Stimulated activated CD8-positive, alpha-beta memory T cell treated with anti-CD3 and anti-CD28 coated beads, Interleukin-12 subunit alpha, Interleukin-12 subunit beta, amount 100 ng/mL, for 1 hour (primary cell): ENCODE measurements at places on chromosomes 16 and 17.

DNA sequence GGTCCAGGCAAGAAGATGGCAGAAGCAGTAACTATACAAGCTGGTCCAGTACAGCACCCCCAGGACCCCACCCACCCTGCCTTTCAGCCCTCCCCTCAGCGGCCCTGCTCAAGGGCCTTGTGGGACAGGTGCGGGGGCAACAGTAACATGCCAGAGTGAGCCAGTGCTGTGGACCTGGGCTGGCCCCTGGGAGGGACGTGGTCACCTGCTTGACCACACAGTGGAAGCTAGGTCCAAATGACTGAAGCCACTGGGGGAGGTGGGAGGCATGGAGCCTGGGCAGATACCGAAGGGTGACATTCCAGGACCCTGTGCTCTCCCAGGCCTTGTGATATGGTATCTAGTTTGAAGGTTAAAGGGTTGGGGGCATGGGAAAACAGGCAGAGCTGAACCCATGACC lies 17.3 kb downstream of the ATP6V0D1 start:
- no peak for DNase-seq

- DNase-seq: no peak
Observed at GRCh38 chr17:17770632-17771044, 66.1 kb downstream of the SREBF1 start.

DNA sequence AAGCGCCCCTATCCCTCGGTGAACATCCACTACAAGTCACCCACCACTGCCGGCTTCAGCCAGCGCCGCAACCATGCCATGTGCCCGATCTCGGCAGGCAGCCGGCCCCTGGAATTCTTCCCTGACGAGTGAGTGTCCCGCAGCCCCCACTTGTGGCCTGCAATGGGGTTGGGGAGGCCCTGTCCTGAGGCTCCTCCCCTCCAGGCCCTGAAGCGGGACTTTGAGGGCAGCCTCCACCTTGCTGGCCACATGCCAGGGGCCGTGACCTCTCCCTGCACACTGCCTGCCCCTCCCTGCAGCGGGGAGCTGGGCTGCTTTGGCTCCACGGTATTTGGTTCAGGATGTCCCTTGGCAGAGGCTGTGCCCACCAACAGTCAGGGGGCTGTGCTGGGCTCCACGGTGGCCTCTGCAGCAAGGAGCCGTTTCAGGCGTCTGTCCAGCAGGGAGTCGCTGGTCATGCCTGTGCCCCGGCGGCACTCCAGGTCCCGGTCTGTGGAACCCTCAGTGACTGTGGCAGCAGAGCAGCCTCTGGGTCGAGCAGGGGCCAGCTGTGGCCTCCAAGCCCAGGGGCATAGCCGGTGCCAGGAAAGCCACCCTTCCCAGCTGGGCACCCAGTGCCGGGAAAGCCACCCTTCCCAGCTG lies 8.3 kb downstream of the NME3 start:
- no peak for DNase-seq

- DNase-seq: no peak
Observed at GRCh38 chr16:53131050-53131362, 76.2 kb downstream of the CHD9 start.

GRCh38 chr17:83108709-83109108 lies 29.3 kb downstream of the METRNL start:
- no peak for DNase-seq

DNA sequence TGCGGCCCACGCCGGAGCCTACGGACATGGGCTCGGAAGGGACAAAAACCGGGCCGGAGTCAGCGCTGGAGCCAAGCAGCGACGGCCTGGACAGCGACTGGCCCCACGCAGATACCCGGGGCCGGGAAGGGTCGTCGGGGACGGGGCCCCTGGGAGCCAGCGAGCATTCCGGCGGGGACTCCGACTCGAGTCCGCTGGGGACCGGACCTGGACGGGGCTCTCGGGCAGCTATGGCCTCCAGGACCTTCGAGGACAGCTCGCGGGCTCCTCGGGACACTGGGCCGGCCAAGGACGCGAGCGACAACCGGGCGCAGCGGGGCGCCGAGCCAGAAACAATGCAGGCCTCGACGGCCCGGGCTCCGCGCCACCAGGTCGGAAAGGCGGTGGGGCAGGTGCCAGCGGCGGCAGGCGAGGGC lies 1.0 kb downstream of the MYO15B start:
- DNase-seq: no peak

DNA sequence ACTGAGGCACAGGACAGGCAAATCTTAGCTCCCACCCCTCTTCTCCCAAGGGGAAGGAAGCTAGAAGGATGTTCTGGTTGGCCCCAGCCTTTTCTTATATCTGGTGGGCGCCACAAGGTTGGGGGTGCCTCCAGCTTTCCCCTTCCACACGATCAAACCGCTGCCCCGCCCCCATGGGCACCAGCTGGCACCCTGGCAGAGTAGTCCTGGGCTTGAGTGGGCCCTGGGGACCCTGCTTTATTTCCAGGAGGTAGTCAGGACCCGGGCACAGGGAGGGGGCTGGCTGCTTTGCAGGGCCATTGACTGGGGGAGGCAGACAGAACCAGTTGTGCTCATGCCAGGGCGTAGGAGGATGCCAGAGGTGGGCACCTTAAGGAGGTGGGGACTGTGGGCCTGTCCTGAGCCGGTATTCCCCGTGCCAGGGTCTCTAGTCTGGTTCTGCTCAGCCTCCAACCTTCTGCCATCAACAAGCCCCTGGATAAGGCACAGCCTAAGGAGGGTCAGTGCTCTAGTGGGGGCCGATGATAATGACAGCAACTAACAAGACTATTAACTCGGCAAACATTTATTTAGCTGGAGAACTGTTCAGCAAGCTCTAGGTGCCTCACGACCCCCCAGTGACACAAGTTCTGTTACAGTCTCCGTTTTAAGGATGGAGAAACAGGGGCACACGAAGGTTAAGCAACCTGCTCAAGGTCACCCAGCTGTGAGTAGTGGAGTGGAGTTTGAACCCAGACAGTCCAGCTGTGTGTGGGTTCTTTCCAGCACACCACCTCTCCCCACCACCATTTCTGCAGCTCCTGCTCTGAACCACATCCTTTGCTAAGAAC lies 7.6 kb upstream of the PPP1R1B start:
- no peak for DNase-seq

DNA sequence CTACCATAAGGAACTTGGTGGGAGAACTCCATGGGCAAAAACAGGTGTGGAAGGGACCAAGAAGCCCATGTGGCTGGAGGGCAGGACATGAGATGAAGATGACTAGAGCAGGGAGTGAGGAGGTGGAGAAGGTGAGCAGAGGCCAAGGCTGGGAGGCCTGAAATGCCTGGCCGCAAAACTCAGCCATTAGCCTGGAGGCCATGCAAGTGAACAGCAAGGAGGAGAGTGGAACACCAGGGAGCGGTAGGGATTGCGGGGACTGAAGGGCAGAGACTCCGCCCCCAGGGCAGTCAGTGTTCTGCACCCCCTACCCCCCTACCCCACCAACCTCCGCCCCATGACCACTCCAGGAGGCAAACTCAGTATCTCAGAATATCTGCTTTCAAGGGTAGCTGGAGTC lies 17.0 kb downstream of the BCL7C start:
- no peak for DNase-seq

DNA sequence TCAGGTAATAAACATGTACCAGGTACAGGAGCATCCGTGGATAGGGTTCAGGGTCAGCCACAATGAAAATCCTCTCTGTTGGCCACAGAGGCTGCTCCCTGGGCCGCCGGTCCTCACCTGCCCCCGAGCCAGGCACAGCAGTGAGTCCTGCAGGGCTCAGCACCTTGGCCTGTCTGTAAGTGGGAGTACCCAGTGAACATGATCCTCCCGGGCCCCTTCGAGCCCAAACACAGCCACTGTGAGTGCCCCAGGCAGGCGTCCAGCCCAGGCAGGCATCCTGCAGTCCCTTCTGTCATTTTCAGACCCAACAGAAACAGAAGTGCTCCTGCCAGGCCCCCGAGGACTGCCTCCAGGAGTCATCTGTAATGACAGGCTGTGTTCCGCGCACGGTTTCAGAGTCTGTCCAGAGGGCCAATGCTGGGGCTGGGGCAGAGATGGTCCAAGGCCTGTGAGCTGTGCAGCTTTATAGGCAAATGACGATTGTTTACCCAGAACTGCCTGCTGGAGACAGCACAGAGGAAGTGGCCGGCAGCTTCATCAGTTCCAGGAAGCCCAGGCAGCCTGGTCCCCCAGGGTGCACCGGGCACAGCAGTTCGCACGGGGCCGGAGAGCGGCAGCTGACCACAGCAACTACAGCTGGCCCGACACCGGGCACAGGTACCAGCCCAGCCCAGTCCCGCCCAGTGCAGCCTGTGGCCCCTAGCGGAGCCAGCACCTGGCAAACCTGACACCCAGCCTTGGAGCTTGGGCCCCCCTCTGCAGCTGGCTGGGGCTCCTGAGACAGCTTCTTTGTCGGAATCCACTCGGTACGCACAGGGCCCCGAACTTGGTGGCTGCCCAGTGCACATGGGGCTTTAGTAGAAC lies 13.2 kb downstream of the SLC7A5 start:
- no peak for DNase-seq

DNA sequence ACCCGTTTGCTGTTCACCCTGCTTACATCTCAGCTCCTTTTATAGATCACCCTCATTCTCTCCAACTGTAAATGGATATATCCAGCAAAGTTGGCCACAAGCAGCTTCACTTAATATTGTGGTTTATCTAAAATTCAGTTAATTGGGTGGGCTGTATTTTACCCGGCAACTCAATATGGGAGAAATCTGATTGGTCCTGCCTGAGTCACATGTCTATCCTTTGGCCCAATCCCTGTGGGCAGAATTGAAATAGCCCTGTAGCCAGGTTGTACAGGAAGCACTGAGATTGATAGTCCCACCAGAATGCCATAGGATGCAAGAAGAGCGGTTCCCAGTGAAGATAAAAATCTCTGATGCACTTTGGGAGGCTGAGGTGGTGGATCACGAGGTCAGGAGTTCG lies 73.2 kb downstream of the AIPL1 start:
- DNase-seq: no peak

DNA sequence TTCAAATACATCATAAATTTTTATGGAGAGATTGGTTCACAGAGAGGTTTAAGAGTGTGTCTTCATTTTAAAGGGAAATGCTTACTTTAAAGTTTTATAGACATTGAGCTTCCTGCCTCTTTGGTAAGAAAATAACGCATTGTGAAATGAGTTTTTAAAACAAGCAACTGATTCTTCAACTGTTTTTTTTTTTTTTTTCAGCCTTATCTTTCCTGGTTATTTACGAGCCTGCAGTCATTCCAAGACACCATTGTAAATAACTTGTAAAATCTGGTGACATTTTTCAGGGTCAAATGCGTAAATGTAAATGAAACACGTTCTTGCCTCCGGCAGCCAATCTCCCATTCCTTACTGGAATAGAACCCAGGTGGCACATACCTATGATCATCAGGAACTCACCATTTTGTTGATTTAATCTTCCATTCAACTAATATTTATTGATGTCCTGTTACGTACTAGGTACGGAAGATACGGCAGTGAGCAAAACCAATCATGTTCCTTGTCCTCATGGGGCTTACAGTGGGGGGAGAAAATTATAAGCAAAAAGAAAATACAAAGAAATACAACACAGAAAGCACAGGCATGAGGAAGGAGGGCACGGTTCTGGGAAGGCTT lies 33.2 kb upstream of the CDYL2 start:
- DNase-seq: no peak

- DNase-seq: no peak
Observed at GRCh38 chr17:71530248-71530647, 590.6 kb upstream of the SOX9 start.

DNA sequence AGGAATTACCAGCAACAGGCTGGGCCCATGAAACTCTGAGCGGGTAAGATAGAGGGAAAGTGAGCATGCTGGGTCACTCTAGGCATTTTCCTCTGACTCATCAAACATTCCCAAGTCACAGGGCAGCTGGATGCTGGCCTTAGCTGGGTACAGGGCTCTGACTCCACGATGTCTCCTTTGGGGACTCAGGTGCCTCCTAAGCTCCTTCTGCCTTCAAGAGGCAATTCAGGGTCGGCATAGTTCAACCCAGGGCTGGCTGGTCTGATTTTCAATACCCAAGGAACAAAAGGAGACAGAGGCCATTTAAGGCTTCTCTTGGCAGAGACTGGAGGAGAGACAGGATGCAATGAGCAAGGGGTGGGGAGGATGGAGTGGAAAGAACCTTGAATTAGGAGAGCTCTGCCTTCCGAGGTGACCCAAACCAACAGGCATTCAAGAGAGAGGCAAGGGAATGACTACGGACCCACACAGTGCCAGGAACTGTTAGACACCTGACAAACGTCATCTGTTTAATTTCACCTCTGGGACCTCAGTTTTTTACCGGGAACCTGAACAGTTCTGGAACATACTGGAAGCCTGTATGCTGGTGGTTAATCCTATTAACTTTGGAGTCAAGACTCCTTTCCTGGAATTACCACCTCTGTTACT lies 910 bp downstream of the WBP2 start:
- DNase-seq: no peak

DNA sequence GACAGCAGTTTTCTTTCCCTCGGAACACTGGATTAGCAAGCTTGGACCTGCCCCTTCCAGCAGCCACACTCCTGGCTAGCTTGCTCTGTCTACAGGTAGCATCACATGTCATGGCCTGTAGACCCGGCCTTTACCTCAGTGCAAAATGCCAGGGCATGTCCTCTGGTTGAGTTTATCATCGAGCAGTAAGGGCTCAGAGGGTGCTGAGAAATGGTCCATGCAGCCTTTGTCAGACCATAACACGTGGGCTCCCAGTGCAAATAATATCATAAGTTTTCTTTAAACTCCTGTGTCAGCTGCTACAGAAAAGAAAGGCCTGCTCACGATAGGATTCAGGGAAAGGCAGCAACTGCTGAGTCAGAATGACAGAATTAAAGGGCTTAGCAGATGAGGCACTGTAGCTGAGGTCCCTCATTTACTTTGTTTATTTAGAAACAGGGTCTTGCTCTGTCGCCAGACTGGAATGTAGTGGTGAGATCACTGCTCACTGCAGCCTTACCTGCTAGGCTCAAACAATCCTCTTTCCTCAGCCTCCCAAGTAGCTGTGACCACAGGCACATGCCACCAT lies 8.0 kb upstream of the GNA13 start:
- no peak for DNase-seq

- no peak for DNase-seq
Observed at GRCh38 chr17:3689262-3690093, 6.5 kb downstream of the P2RX5 start.

- DNase-seq: no peak
Observed at GRCh38 chr16:31698901-31699300, 171.2 kb downstream of the AHSP start.

DNA sequence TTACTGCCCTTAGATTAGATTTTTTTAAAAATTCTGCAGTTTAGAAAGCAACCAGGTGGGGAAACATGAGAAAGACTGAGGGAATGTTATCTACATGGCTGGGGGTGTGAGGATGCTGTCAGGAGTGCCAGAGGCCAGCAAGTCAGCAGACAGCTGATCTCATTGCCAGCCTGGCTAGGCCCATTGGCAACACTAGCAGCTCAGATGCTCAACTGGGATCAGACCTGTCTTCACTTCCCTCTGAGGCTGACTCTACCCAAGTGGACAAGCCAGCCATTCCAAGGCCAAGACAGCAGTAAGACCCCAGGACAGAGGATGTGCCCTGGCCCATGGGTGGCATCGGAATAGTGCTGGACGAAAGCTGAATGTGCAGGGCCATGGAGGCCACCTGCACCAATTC lies 96.2 kb downstream of the TMEM132E start:
- no peak for DNase-seq
